ENCODE measurements at places on chromosomes 4 and X.
A peak's percentile ranks its signal among the peaks of the same experiment; 100 is the strongest.

DNA sequence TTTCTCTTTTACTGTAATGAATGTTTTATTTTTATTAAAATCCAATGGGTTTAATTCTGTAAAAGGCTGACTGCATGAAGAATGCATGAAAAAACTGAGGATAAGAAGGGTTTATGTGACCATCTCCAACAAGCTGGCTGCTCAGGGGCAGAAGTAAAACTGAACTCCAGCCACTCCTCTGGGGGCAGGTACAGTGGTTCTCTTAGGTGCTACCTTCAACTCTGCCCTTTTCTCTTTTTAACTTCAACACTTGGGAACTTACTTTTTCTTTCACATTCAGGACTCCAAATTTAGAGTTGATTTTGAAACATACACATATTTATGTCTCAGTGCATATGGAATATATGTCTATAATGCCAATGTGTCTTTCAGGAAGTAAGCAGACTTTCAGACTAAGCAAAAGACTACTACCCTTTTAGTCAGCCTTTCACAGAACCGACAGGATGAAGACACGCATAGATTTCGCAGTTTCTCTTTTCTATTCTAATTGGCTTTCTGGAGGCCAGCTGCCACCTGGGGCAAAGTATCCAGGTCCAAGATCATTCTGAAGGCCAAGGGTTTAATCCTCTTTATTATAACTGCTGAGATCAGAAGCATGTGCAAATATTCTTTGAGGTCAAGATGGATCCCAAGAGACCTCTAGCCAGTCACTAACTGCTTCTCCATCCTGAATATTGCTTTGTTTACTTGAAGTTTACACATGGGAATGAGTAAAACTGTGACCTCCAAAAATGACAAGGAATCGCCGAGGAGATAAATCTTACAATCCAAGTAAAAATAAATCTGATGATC, 30.7 kb downstream of the HS3ST1 start:
- DNase-seq, result no peak

- no peak for DNase-seq
Measured at GRCh38 chr4:134160211-134160610, 41.4 kb downstream of the PABPC4L start.

DNA sequence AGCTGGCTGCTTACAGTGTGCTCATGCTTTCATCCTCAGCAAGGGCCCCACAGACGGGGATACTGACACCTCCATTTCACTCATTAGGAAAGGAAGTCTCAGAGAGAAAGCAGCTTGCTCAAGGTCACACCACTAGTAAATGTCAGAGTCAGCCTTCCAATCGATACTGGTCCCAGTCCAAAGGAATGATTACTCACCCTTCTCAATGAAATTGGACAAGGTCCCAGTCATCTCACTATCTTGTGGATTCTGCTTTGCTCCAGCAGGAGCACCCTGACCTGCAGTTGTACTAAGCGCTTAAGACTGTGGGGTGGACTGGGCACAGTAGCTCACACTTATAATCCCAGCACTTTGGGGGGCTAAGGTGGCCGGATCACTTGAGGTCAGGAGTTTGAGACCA, 132.2 kb upstream of the SLC34A2 start:
- DNase-seq, result no peak

DNA sequence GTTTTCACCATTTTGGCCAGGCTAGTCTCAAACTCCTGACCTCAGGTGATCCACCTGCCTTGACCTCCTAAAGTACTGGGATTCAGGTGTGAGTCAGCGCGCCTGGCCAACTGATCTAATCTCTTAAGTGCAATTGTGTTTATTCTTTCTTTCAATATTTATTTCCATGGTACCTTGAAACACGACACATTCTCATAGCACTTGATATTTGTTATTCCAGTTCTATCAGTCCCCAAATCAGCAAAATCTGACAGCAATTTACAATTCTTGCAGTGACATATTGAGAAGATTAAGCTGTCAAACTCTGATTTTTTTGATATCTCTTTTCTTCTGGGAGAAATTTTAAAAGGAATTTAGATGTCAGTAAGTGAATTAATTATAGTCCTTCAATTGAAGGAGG, 218.1 kb upstream of the FAT4 start:
- no peak for DNase-seq

GRCh38 chr4:151808120-151808529, 47.3 kb upstream of the GATB start:
- no peak for DNase-seq

DNA sequence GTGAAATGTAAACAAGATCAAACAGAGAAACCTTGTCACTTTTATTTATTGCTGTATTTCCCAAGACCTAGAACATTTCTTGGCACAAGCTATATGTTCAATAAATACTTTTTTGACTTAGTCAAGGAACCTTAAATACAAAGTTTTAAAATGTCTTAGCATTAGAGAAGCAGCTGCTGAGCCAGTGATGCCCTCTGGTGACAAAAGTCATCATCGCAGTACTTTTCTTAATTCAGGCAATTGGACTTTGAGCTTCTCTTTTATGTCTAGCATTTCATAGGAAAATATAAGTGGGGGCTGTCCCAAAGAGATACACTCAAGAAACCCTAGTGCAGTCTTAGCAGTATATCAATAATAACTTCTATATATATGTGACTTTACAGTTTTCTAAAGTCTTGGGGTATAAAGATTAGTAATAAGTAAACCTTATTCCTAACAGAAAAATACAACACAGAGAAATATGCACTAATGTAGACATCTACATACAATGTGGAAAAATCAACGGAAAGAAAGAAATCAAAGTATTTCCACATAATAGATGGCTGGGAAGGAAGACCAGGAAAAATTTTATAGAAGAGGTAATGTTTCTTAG, 118.4 kb downstream of the DTHD1 start:
- peak; percentile 32 for DNase-seq

DNA sequence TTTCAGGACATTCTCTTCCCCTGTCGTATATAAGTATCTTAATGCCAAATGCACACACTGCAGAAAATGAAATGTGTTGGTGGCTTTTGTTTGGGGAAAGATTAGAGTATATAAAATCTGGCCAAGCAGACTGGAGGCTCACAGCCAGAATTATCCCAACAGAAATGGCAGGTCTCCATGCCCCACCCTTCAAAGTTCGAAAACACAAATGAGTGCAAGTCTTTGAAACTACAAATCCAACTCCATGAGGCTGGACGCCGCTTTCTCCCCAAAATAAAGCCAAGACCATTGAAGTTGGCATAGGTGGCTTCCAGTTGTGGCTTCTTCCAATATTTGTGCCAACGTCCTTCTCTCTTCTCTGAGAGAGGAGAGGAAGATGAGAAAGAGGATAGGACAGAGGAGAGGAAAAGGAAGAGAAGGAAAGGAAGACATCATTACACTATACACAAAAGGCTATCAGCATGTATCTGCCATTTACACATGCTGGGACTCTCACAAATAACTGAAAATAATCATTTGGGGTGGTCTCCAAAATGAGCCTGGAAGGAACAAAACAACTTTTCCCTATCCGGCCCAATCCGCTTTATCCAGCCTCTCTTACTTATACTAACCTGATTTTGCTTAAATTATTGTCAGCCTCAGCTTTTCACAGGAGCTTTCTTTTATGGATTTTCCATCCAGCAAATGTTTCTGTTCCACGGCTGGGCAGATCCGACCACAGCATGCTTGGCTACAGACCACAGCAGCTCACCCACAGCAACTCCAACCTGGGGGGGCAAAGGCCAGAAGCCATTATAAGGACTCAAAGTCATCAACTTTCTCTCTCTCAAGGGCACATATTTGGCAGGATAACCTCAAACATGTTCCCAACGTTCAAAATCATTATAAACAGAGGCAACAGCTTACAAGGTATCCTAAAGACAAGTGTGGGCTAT, 71.7 kb downstream of the APBB2 start:
- no peak for DNase-seq

DNA sequence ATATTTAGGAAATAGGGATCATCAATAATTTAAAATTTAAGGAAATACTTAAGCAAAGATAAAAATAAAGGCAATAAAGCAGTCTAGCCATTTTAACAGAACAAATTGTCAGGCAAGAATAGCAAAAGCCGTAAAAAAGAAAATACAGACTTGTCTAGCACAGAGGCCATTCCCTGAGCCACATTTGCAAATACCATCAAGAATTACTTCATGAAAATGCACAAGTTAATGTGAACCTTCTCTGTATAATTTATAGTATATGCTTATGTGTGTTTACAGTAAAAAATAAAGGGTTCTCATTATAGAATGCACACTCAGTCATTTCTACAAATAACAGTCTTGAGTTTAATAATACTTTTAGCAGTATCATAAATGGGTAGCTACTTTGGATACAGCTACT, 505.9 kb upstream of the CPEB2 start:
- DNase-seq, result no peak

DNA sequence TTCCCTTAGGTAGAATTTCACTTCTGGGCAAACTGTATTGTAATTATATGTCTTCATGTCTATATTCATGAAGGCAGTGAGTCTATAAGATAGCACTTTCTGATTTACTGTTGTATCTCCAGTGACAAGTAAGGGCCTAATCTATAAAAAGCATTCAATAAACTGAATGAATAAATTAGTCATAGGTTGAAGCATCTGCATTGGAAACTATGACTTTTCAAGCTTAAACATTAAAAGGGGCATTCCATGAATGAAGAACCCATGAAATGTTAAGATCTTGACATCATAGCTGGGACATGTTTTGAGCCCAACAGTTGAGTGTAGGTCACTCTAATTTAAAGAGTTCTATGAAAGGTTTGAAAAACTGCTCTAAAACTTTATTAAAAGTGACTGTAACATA, 159.3 kb upstream of the LCORL start:
- no peak for DNase-seq

DNA sequence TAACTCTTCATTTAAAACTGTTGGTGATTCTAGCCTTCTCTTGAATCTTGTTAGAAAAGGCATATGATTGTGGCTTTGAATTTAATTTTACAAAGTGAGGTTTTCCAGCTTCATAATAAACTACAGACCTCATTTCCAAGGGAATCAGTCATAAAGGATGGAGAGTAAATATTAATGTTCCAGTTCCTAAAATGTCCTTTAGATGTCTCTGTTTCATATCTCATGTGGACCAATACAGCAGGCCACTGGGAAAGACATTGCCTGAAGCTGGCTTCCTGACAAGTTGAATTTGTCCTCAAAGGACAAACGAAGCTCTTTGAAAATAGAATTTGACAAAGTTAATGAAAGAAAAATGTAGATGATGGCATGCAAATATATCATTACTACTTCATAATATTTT, 125.4 kb downstream of the ZNF330 start:
- DNase-seq, result peak; percentile 57
